Colonic mucosa (tissue), 4 donors: ENCODE measurements at places on chromosomes 2 and 18.

DNA sequence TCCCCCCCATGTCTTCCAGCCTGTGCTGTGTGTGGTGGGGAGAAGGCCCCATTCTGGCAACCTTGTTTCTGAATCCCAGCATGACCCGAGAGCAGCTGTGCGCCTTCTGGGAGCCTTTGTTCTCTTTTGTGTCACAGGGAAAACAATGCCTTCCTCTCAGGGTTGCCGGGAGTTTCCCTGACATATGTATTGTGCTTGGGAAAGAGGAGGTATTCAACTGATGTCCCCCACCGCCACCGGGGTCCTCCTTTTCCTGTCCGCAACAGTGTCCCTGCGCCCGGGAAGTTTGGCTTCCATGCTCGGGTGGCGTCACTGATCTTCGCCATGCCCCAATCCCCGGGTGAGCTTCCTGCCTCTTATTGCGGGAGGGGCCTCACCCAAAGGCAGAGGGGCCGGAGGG is 77.5 kb upstream of the ASB18 start:
- no peak for DNase-seq

DNA sequence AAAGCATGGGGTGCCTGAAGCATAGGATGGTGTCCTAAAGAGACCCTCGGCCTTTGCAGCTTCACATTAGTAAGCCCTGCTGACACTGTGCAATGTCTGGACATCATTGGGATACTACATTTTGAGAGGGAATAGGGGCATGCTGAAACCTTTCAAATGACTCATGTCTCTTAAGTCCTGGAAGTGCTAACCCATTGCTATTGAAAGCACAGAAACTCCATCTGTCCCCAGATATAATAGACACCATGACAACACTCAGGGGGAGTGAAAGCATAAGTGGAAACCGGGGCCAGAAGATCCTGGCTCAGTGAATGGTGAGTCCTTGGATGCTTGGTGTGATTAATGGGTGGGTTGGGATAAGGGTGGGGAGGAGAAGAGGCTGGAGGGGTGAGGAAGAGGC is 595.5 kb upstream of the ID2 start:
- no peak for DNase-seq

DNA sequence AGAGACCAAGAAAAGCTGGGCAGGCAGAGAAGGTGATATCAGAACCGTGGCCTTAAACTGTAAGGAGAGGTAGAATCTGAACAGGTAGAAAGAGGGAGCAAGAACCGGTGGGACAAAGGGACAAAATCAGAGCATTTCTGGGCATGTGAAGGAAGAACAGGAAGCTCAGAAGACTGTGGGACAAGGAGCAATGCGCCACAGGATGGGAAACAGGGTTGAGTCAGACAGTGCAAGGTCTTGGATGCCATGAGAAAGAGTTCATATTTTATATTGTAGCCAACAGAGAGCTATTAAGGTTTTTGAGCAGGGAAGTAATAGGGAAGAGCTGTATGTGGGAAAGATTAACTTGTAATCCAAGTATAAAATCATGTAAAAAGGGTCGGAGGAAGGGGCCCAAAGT is 106.4 kb upstream of the UGP2 start:
- DNase-seq: no peak

DNA sequence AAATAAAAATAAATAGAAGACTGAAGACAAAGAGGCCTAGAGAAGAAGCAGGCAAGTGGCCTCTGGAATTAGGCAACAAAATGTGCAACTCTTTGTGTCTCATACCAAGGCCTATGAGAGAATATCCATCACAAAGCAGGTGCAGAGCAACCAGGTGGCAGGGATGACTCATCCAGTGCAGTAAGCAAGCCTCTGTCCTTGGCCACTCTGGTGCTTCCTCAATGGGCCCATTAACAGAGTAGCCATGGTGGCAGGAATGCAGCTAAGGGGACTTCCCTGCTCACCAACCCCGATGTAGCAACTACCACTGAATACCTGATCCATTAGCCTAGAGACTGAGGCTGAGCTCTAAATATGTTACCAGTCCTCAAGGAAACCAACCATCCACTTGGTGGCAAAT is 11.0 kb upstream of the EPG5 start:
- no peak for DNase-seq

DNA sequence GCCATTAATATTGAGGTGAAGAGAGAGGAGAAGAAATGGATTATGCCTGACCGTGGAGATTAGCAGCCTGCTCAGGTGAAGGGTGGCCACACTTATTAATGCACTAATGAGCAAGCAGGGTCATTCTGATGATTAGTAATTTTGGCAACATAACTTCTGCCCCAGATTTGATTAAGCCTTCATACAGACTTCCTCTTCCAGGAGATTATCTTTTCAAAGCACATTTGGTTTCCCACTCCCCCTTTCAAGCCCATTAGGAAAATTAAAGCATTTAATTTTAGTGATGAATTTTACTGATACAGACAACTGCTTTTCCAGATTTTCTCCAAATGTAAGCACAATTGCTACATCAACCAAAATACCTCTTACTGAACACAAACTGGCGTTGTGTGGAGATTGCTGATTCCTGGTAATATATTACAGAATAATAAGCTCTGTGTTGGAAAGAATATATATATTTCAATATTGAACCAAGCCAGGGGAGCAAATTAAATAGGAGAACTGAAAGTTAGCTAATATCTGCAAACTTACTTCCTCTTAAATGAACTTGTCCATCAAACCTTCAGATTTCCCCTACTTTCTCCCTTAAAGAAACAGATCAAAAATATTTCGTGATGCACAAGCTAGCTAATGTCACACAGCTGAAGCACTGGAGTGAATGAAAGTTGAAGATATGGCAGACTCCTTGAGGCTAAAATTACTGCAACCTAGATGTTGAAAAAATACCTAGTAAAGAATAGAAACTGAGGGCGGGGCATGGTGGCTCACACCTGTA is 140.8 kb downstream of the FAM210A start:
- no peak for DNase-seq

- DNase-seq: no peak
These were observed 24.9 kb downstream of the PELI1 start for GRCh38 chr2:64119369-64119768.

- no peak for DNase-seq
These were observed 420.9 kb upstream of the KCNH7 start for GRCh38 chr2:163259489-163259888.

GRCh38 chr18:32910694-32911296 is 138.0 kb upstream of the KLHL14 start:
- DNase-seq: no peak

DNA sequence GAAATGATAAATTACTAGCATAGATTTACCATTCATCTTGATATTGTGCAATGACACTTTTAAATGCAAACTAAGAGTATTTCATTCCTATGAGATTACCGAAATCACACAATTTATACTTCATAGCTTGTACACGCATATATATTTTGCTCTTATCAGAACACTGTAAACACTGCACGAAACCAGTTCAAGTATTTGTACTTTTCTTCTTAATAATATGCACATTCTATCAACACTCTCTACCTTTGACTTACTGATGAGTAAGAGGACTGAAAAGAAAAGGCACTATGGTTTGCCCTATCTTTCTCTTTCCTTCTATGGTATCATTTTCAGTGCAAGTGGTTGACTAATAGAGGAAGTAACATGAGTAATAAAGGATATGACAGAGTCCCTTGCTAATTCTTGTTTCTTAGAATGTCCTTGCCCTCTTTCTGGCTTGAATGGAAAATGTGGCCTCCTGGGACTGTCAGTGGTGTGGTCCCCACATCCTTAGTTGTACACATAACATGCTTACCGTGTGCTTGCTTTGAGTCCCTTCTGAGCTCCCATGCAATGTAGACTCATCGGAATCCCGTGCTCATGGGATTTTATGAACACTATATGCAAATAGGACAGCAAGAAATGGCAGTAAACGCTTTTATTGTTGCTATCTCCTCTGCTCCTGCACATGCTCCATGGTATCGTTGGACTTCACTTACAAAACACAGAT is 363.5 kb upstream of the TNP1 start:
- DNase-seq: no peak

DNA sequence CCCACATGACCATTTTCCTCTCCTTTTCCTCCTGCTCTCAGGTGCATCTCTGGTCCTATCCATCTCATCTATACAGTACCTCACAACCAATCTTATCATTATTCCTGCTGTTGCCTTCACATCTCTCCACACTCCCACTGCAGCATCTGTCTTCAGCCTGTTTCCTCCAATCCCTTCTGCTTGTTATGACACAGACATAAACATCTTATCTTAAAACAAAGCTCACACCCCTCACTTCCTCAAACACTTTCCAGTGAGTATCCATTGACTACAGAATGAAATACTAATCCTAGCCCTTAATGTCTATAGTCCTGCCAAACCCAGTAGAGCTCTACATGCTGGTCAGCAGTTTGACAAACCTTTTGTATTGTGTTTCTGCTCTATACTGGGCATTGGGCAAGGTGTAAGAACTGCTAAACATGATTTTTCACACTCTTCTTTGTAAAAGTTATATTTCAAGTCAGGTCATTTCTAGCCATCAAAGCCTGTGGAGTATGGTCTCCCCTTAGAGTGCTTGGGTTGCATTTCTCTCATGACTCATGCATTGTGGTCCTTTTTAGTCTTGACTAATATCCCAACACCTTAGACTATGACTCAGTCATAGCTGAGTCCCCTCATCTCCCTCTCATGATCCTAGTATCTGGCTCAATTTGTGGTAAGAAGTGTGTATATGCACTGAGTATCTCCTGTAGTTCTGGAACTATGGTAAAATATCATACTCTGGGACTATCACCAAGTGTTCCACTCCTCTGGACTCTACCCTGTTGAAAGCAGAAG is 187.0 kb downstream of the CYRIA start:
- no peak for DNase-seq

- no peak for DNase-seq
These were observed 171.9 kb upstream of the FN1 start for GRCh38 chr2:215607766-215608165.

DNA sequence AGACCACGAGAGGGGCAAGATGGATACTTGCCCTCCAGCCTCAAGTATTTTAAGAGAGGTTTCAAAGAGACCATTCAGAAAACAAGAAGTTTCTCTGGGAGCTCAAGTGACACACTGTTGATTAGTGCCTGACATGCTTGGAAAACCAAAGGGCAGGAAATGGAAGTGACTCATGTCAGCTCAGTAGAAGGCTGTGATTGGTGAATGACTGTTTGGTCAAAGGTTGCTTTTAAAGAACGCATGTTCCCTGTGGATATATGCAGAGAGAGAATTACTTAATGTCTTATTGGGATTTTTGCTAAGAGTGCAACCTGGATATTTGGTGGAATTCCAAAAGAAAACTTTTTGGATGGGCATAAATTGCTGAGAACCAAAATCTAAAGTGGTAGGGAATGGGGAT is 549.9 kb downstream of the XIRP2 start:
- peak; percentile 29 for DNase-seq

GRCh38 chr2:50558182-50558581 is 473.8 kb downstream of the NRXN1 start:
- DNase-seq: no peak
